ENCODE measurements at places on chromosomes 16 and 17.

- no peak for DNase-seq
Observed at GRCh38 chr16:49622421-49623402, 233.2 kb downstream of the ZNF423 start.

DNA sequence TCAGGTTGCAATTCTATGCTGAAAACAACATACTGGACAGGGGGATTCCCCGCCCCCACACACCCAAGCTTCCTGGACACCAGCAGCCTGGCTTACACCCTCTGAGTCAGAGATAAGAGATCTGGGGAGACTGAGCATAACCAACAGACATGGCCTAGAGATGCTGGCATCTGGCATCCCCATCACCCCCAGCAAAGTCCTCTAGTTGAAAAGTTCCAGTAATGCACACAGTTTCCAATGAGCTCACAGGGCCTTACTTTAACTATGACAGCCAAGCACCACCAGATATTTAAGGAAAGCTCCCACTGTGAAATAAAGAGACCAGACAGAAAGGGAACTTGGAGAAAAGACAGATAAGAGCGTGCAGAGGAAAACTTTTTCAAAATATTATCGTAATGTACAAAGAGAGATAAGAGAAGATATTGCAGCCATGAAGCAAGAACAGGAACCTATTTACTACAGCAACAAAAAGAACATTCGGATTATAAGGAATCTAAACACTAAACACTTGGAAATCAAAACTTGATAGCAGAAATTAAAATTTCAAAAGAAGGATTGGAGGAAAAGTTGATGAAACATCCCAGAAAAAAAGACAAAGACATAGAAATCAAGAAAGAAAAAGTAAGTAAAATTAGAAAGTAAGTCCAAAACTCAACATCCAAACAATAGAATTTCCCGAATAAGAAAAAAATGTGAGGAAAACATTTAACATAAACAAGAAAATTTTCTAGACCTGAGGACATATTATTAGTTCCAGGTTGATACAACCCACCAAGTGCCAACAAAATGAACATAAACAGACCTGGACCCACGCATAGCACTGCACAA lies 17.2 kb upstream of the ALOX15 start:
- no peak for DNase-seq

DNA sequence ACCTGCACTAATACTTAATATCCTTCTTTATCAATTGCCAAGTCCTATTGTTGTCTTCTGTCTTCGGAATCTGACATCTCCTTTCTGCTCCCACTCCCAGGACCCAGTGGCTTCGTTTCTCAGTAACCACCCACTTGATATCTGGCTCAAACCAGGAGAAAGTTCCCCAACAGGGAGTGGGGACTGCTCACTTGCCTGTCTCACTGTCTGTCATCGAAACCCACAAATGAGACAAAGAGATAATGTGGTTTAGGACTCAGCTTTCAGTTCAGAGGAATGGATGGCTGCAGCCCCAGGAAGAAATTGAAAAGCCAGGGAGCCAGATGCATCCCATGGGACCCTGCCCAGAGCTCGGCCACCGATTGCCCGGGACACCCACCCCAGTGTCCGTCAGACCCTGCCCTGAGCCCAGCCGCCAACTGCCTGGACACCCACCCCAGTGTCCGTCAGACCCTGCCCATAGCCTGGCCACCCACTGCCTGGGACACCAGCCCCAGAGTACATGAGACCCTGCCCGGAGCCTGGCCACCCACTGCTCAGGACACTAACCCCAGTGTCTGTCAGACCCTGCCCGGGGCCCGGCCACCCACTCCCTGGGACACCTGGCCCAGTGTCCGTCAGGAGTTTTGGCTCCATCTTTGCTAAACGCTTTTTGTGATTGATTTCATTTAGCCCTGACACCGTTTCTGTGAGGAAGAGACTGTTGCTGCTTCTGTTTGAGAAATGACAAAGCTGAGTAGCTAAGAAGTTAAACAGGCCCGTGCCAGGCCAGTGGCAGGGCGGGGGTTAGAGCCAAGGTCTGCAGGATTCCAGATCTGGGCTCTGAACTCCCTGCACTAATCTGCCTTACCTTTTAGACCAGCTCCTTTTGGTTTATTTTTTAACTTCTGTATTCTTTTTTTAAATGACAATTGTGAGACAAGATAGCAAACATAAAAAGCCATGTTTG lies 251.4 kb downstream of the PHKB start:
- DNase-seq = no peak

- no peak for DNase-seq
Observed at GRCh38 chr17:34255381-34255732, 272 bp downstream of the CCL2 start.

DNA sequence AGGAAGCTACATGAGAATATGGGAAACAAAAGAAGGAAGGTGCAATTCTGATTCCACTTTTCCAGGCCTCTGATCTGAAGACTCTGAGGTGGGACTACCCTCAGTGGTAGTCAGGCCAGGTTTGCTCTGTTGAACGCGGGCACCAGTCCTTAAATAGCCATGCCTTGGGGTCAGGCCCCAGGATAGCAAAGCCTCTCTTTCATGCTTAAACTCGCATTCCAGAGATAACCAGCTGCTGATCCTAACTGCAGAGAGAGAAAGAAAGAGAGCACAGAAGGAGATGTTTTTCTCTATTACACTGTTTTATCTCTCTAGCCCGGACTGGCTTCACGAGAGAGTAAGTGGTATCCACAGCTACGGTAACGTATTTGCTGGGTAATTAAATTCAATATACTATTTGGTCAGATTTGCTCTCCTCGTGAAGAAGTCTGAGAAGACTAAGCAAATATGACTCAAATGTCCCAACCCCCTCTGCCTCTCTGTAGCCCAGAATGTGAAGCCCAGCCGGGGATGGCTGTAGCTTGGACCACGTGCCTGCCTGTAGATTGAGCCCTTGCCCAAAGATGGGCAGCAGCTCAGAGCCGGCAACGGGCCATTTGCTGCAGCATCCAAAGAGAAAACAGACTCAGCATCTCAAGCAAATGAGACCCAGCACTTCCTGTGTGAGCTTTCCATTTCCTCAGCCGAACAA lies 122.2 kb downstream of the SMG6 start:
- DNase-seq = no peak

GRCh38 chr17:40606548-40607353 lies 40.9 kb downstream of the SMARCE1 start:
- no peak for DNase-seq

DNA sequence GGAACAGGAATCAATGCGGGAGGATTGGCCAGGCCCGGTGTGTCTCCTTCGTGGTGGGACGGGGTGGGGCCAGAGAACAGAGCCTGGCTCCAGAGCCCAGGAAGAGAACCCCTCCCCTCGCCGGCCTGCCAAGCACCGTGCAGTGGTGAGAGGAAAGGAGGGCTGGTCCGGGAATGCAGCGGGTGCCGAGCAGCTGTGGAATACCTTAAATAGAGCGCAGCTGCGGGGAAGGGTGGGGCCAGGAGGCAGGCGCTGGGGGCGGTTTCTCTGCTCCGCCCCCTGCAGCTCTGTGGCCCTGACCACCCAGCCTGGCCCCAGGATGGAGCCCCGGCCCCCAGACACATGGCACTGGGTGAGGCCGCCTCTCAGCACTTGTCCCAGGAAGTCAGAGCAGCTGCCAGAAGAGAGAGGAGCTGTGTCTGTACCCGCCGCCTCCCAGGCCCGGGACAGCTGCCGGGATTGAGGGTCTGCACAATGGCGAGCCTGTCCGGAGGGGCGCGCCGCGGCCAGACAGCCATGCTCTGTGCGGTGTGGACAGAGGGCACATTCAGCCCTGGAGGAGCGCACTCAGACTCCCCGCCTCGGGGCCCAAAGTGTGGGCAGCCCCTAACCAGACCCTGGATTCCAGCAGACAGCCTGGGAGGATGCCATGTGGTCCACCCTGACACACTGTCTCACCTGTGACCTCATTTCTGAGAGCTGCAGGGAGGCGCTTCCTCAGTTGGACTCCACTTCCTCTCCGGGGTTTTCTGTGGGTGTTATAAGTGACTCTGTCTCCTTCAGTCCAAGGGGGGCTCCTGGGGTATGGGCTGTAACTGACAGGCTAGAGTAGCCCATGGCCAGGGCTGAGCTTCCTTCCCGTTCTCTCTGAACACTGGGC lies 268.8 kb downstream of the SEC14L1 start:
- DNase-seq = peak; percentile 78

DNA sequence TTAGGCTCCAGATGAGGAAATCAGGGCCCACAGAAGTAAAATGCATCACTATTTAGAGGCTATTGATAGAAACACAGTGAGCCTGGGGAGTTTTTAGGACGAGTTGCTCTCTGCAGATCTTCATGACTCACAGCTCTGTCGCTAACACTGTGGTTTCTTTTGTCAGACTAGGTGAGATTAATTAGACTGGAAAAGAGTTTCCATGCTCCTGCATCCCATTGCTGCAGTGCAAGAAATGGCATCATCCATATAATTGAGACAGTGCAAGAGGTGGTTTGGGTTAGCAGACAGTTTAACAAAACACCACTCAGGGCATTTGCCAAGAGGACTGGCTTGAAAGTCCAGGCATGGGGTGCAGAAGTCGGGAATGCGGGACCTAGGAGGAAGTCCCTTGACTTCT lies 198.8 kb upstream of the CACNG5 start:
- DNase-seq = no peak

- DNase-seq = no peak
Observed at GRCh38 chr17:31053071-31053470, 41.7 kb upstream of the NF1 start.

- DNase-seq = no peak
Observed at GRCh38 chr17:79655672-79656290, 44.9 kb upstream of the RBFOX3 start.

DNA sequence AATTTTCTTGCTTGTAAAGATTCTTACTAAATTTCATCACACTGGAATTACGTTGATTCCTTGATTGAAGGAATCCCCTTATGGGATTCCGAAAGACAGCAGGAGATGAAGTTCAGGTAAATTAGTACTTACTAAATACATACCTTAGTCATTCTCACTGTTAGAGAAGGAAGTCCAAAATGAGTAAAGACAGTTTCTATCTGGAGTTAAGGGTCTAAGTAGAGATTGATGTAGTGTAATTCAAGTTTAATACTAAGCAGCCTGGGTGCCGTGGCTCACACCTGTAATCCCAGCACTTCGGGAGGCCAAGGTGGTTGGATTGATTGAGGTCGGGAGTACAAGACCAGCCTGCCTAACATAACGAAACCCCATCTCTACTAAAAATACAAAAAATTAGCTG lies 9.6 kb downstream of the DDX42 start:
- DNase-seq = no peak

Measured in central memory CD4-positive, alpha-beta T cell (primary cell).